ENCODE measurements at places on chromosomes 2 and 18.

- no peak for DNase-seq
Observed at GRCh38 chr18:13161276-13161899, 57.2 kb upstream of the LDLRAD4 start.

GRCh38 chr2:52139241-52139640 lies 1107.3 kb upstream of the NRXN1 start:
- DNase-seq: no peak

- no peak for DNase-seq
Observed at GRCh38 chr2:145186303-145186702, 666.4 kb upstream of the ZEB2 start.

- no peak for DNase-seq
Observed at GRCh38 chr2:180959787-180960186, 20.6 kb upstream of the UBE2E3 start.

GRCh38 chr2:9462313-9462712 lies 12.0 kb upstream of the IAH1 start:
- DNase-seq: no peak

- DNase-seq: no peak
Observed at GRCh38 chr2:230816735-230817134, 48.0 kb upstream of the ITM2C start.

DNA sequence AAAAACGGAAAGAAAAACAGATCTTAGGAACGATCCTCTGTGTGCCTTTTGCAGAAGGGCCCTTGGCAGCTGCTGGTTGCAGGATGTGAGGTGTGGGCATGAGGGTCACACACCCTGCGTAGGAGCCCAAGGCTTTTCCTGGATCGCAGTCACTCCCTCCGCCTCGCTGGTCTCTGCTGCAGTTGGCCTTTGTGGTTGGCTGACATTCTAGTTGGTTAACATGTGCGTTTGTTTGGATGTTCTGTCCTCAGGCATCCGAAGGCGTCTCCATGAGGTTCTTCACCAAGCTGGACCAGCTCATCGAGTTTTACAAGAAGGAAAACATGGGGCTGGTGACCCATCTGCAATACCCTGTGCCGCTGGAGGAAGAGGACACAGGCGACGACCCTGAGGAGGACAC lies 61.7 kb downstream of the INPP5D start:
- DNase-seq: no peak

DNA sequence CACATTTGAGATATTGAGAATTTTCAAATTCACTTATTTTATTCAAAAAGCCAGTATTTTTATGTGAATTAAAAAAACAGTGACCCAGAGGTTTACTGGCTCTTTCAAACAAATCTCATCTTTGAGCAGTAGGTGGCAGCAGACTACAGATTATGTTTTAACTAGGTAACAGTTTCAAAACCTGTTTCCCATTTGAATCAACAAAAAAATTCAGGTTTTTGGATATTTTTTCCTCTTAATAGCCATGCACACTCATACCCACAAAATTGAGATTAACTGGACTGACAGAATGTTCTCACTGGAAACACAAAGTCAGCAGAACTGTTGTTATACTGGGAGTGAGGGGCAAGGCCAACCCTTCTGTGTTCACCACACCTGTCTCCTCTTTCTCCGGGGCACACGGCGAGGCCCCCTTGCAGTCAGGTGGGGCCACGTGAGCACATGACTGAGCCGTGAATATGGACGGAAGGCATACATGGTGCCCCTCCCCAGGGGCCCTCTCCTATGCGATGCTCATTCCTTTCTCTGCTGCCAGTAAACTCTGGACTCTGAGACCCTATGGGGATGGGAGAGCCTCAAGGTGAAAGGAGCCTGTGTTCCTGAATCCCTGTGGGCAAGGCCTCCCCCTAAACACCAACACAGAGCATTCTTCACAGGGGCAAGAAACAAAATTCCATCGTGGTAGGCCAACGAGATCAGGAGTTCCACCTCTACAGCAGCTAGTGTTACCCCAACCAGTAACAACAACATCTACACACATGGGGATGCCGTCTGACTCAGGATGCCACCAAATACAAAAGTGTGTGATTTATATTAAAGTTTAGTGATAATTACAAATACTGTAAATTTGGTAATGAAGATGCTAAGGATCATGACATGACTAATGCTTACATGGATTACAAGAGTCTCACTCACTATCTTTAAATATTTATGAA lies 80.4 kb downstream of the LPIN2 start:
- no peak for DNase-seq

GRCh38 chr2:221050020-221050795 lies 521.9 kb downstream of the EPHA4 start:
- no peak for DNase-seq

DNA sequence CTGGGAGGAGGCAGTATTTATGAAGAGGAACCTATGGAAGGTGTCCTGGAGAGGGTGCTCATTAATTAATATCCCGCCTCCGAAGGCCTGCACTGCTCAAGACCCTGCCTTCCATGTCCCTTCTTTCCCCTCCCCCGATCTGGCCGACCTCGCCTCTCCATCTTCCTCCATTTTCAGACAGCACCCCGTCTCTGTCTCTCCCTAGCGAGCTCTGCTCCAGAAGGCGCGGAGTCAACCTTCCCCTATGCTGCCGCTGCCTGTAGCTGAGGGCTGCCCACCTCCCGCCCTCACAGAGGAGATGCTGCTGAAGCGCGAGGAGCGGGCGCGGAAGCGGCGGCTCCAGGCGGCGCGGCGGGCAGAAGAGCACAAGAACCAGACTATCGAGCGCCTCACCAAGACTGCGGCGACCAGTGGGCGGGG lies 1.1 kb upstream of the WBP1 start:
- no peak for DNase-seq

- peak; percentile 79 for DNase-seq
Observed at GRCh38 chr2:73284296-73285158, at the start of gene FBXO41. FBXO41 (minus strand) TSS chr2:73284478; CDS start chr2:73269630, 14,848 bp downstream.

DNA sequence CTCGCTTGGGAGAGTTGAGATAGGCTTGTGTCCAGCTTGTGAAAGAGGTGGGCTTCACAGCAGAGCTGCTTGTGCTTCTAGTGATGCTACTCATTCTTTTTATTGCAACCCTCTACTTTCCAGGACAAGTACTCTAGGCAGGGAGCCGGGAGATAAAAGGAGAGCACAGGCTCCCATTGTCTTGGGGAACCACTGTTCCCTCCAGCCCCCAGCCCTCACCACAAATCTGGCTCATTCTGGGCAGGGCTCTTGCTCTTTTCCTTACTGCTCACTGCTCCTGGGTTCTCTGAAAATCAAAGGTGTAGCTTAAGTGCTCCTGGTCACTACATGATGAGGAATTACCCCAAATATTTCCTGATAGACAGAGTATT lies 81.4 kb downstream of the CABYR start:
- no peak for DNase-seq

- DNase-seq: no peak
Observed at GRCh38 chr18:54389143-54389505, 31.4 kb downstream of the C18orf54 start.

DNA sequence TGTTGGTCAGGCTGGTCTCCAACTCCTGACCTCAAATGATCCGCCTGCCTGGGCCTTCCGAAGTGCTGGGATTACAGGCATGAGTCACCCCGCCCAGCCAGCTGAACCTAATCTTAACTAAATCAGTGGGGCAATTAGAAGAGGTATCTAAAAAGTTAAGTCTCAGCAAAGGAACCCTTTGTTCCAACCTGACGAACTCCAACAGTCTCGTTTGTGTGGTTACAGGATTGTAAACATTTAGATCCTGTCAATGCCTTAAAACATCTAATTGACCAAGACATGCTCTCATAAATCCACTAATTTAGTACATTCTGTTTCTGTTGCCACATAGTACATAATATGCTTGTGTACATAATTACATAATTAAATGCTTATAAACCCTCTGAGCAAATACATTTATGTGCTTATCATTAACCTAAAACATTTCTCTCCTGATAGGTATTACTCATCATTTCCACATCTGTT lies 31.1 kb upstream of the STK39 start:
- DNase-seq: no peak

DNA sequence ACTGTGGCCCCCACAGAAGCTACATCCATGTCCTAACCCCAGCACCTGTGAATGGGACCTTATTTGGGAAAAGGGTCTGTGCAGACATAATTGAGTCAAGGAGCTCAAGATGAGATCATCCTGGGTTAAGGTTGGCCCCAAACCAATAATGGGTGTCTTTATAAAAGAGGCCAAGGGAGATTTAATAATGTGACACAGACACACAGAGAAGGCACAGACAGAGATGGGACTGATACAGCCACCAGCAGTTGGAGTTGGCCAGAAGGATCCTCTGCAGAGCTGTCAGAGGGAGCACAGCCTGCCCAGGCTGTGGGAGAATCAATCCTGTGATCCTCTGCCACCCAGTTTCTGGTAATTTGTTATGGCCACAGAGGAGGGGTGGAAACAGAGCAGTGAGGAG lies 26.0 kb downstream of the SNORC start:
- DNase-seq: no peak

GRCh38 chr18:60888071-60888624 lies 445.1 kb upstream of the CDH20 start:
- DNase-seq: no peak

DNA sequence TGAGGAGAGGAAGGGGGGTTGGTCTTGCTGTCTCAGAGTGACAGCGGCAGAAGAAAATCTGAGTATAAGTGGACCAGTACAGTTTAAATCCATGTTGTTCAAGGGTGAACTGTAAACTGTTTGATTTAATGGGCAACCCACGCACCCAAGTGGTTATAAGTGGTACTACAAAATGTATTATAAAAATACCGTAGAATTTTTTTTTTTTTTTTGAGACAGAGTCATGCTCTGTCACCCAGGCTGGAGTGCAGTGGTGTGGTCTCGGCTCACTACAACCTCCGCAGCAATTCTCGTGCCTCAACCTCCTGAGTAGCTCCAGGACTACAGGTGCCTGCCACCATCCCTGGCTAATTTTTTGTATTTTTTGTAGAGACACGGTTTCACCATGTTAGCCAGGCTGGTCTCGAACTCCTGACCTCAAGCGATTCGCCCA lies 2.1 kb upstream of the CHCHD5 start:
- no peak for DNase-seq

- DNase-seq: no peak
Observed at GRCh38 chr2:42941633-42942176, 149.3 kb upstream of the HAAO start.

DNA sequence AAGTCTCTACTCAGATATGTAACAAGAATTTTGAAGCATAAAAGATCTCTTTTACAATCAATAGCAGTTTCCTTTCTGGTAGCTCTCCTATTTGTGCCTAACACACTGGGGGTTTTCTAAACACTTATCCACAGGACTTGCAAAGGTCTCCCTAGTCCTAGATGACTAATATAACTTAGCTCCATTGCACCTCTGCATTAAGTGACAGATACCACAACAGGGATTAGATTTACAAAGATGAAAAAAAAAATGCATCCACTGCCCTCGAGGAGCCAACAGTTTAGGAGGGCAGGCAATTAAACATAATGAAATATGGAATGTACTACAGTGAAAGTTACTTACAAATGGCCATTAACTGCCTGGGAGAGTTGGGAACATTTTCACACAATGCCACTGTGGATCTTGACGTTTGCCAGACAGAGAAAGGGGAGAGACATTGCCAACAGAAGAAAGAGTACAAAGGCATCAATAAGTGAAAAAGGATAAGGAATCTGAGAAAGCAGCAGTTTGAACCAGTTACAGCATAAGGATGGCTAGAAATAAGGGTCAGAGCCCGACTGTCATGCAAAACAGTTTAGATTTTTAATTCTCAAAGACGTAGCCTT lies 14.3 kb downstream of the PPP3R1 start:
- DNase-seq: no peak

- DNase-seq: no peak
Observed at GRCh38 chr2:215615067-215615802, 179.4 kb upstream of the FN1 start.

DNA sequence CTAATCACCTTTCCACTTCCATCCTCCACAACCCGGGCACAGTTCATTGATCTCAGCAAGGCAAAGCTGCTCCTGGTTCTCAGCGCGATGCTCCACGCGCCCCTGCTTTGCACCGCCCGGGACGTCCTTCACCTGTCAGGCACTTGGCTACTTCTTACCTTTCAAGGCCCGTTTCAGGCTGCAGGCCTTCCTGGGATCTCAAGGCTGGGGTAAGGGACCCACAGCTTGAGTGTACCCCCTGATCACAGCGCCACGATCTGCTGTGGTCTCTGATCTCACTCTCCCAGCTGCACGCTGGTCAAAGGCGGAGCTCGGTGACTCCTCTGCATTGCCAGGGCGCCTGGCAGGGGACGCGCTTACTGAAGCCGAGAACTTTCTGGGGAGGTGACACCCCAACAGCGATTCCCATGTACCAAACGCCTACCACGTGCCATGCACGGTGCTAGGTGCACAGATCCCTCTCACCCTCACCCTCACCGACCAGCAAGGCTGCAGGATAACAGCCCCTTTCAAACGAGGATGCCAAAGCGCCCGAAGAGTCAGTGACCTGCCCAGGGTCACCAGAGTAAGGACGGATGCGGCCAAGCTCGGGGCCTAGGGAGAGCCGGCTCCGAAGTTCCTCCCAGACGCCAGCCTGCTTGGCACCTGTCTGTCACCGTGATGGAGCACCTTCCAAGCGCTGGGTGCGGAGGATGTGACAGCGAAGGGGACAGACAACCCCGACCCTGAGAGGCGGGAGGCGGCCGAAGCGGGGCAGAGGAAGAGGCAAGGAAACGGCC lies 818 bp downstream of the ITGB1BP1 start:
- DNase-seq: peak; percentile 33

DNA sequence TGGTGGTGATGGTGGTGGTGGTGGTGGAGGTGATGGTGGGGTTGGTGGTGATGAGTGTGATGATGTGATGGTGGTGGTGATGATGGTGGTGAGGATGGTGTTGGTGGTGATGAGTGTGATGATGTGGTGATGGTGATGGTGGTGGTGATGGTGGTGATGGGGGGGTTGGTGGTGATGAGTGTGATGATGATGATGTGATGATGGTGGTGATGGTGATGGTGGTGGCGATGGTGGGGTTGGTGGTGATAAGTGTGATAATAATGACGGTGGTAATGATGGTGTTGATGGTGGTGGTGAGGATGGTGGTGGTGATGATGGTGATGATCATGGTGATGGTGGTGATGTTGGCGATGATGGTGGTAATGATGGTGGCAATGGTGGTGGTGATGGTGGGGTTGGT lies 67.7 kb downstream of the RRM2 start:
- DNase-seq: no peak

GRCh38 chr2:168703926-168704325 lies 98.5 kb upstream of the NOSTRIN start:
- no peak for DNase-seq

- no peak for DNase-seq
Observed at GRCh38 chr2:59093571-59093970, 852.4 kb upstream of the FANCL start.

GRCh38 chr2:203959672-203960071 lies 23.1 kb downstream of the ICOS start:
- DNase-seq: no peak

Measured in GM18507 (cell line).